Panc1 (cell line): ENCODE measurements at places on chromosomes 4 and X. TPM values are rescaled to one million over a fixed set of nuclear protein-coding genes. Genes with fewer than 3 reads are reported as not detected.

Gene IL9R
- 0.46 TPM for total RNA-seq

GRCh38 chr4:128060121-128060698, 902 bp upstream of the LARP1B start:
- DNase-seq = no peak
- no peaks in the 10 kb centered on the region for H3K36me3 ChIP-seq
- peak overlapping the region; percentile 84 for H3K27ac ChIP-seq
- H3K4me1 ChIP-seq = peaks cover 6% of the 10 kb centered on the region; the same call in 1 of the 2 replicates
- H3K27me3 ChIP-seq = no peaks in the 10 kb centered on the region
- peak overlapping the region; percentile 71 for H3K4me3 ChIP-seq

DNA sequence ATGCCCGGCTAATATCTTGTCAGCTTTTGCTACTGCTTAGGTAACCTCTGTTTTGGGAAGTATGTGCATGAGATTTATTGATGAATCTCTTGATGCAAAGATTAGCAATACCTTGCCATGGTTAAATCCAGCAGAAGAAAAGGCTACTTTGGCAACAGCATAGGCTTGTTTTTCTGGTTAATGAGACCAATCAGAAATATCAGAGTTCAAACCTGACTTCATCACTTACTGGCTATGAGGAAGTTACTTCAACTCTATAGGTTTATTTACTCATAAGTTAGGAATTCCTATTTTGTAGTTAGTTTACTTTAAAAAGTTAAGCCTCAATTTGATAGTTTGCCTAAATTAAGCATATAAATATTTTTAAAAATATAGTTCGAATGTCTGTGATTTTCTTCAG, 93.1 kb downstream of the PDLIM5 start:
- no peak overlapping the region for H3K4me3 ChIP-seq
- no peaks in the 10 kb centered on the region for H3K4me1 ChIP-seq
- H3K27ac ChIP-seq = no peak overlapping the region
- no peaks in the 10 kb centered on the region for H3K36me3 ChIP-seq
- H3K27me3 ChIP-seq = no peaks in the 10 kb centered on the region

Gene CCDC158
- 0.28 TPM for total RNA-seq

- no peak overlapping the region for H3K27ac ChIP-seq
- H3K4me3 ChIP-seq = no peak overlapping the region
- no peak for DNase-seq
- no peaks in the 10 kb centered on the region for H3K27me3 ChIP-seq
Observed at GRCh38 chr4:106269711-106270110, 46.3 kb downstream of the TBCK start.

GRCh38 chr4:2255501-2256155, 6.3 kb downstream of the MXD4 start:
- no peak overlapping the region for H3K4me3 ChIP-seq
- H3K27me3 ChIP-seq = no peaks in the 10 kb centered on the region
- H3K36me3 ChIP-seq = no peaks in the 10 kb centered on the region
- no peak for DNase-seq
- no peaks in the 10 kb centered on the region; the same call in 1 of the 2 replicates for H3K4me1 ChIP-seq

DNA sequence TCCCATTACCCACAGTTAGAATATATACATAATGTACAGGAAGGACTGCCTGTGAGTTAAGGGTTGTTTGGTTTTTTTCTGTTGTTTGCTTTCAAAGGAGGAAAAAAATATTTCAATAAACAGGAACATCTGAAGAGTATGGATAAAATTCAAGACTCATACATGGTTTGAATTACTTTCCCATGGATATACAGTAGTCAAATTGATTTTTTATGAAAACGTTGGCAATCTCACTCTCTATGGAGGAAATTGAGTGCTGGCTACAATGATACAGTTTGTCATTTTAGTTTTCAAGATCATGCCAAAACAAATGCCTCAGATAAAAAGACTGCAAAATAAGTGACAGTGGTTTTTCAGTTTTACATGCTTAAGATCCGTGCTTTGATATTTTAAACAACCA, 116.6 kb downstream of the SH3RF1 start:
- no peaks in the 10 kb centered on the region for H3K27me3 ChIP-seq
- no peak overlapping the region for H3K4me3 ChIP-seq
- H3K4me1 ChIP-seq = no peaks in the 10 kb centered on the region
- H3K36me3 ChIP-seq = no peaks in the 10 kb centered on the region
- H3K27ac ChIP-seq = no peak overlapping the region

- DNase-seq = no peak
- no peaks in the 10 kb centered on the region; the same call in 1 of the 2 replicates for H3K27me3 ChIP-seq
- H3K36me3 ChIP-seq = no peaks in the 10 kb centered on the region
- H3K4me1 ChIP-seq = no peaks in the 10 kb centered on the region
- no peak overlapping the region for H3K27ac ChIP-seq
Observed at GRCh38 chr4:141180991-141181761, 39.5 kb upstream of the ZNF330 start.

DNA sequence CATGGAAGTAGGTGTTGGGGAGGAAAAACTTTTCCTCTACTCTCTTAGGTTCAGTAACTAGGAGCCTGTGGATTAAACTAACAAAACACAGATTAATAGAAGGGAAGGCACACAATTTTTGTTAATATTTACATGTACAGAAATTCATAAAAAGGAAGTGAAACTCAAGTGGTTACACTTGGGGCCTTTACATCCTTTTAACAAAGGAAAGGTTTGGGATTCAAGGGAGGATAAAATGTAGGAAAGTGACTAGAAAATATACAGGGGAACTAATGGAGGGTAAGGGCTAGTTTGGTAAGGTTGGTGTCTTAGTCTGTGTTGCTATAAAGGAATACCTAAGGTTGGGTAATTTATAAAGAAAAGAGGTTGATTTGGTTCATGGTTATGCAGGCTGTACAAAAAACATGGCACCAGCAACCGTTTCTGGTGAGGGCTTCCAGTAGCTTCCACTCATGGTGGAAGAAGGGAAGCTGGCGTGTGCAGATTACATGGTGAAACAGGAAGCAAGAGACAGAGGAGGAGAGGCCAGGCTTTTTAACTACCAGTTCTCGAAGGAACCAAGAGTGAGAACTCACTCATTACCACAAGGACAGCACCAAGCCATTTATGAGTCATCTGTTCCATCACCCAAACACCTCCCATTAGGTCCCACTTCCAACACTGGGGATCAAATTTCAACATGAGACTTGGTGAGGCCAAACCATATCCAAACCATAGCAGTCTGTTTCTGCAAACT, 124.4 kb downstream of the CHRDL1 start:
- H3K27ac ChIP-seq = no peak overlapping the region
- no peaks in the 10 kb centered on the region for H3K27me3 ChIP-seq
- H3K36me3 ChIP-seq = no peaks in the 10 kb centered on the region
- H3K4me1 ChIP-seq = no peaks in the 10 kb centered on the region

GRCh38 chrX:71910986-71911730, 513 bp downstream of the NHSL2 start:
- H3K27ac ChIP-seq = no peak overlapping the region
- no peaks in the 10 kb centered on the region for H3K4me1 ChIP-seq
- H3K4me3 ChIP-seq = peak overlapping the region; percentile 29

Gene FOXR2
- not detected for total RNA-seq

DNA sequence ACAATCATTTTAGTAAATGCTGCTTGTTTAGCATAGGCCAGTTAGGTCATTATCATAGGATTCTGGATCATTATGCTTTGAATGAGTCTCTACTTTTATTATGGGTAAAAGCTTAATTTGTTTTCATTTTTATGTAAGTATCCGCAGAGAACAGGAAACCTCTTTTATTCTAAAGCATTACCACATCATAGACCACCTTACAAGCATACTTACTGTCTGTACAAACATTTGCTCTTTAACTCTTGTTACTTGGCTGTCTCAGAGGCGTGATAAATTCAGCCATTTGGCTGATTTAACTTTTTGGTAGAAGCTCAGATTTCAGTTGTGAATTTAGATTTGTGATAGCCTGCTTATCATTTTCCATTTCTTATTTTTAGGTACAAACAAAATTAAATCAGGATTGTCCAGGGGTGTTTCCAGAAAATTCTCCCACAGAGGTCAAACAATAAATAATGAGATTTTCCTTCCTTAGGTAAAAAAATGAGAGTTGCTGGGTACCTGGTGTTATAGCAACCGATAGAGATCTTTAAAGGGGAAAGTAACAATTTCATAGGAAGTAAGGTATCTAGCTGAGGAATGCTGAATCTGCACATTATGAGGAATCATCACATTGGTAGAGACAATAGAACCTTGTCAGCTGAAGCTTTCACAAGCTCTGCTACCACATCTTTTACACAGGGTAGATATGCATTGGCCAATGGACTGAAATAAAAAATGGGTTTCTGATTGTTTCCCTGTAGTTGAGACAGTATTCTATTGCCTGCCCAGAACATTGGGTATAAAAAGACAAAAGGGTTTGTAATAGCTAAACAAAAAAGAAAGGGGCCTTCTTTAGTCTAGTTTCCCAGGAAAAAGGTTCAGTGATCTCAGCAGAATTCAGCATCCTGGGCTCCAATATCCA, 62.5 kb downstream of the NDNF start:
- no peaks in the 10 kb centered on the region for H3K27me3 ChIP-seq
- DNase-seq = no peak
- no peak overlapping the region for H3K4me3 ChIP-seq
- H3K27ac ChIP-seq = no peak overlapping the region
- no peaks in the 10 kb centered on the region for H3K4me1 ChIP-seq

DNA sequence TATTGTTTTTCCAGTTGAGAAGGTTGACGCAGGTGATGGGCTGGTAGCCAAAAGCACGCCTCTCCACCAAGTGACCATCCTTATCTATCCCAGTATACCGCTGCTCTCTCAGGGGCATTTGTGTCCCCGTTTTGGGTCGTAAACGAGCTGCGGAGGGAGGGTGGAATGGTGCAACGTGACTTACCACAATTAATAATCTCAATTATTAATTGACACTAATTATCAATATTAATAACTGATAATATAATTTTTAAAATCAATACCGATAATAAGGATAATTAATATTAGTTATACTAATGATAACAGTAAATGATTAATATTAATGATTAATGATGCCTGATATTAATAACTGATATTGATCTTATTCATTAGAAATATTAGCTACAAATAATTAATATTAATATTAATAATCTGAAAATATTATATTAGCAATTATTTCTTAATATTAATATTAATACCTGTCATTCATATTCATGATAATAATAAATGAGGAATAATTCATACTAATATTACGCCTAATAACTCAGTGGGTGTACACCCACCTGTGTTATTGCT, 56.1 kb downstream of the OTOP1 start:
- H3K27ac ChIP-seq = no peak overlapping the region
- H3K4me3 ChIP-seq = no peak overlapping the region
- H3K27me3 ChIP-seq = peaks cover 3% of the 10 kb centered on the region
- H3K4me1 ChIP-seq = no peaks in the 10 kb centered on the region

DNA sequence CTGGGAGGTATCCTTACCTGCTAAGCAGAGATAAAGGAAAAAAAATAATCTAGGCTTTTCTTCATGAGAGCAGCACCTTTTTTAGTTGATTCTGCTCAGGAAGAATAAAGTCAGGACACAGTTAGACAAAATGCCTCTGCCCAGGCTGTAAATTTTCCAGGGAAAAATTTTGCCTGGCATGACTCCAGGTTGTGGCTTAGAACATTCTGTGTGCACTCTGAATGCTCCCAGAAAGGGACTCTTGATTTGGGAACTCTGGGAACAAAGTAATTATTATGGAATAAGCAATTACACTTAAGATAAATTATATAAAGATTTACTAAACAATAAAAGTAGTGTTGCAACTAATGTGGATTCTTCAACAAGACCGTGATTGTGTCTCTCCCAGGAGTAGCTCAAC, 826.2 kb upstream of the TENM3 start:
- H3K4me3 ChIP-seq = no peak overlapping the region
- H3K36me3 ChIP-seq = no peaks in the 10 kb centered on the region
- H3K27ac ChIP-seq = no peak overlapping the region
- no peaks in the 10 kb centered on the region for H3K27me3 ChIP-seq

DNA sequence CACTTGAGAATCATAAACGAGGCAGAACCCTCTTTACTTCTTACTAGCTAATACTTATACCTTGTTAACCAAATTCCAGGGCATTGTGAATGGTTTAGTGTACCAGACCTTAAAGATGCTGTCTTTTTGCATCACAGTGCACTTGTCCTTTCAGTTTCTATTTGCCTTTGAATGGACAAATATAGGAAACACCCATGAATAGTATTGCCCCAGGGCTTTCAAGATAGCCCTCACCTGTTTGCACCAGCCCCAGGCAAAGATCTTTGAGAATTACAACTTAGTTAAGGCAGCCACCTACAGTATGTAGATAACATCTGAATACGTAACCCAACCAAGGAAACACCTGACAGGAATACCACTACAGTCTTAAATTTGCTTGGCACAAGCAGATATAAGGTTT, 60.8 kb upstream of the CT45A1 start:
- no peaks in the 10 kb centered on the region for H3K36me3 ChIP-seq
- DNase-seq = no peak
- H3K27me3 ChIP-seq = peaks cover 11% of the 10 kb centered on the region
- no peaks in the 10 kb centered on the region; the same call in 1 of the 2 replicates for H3K4me1 ChIP-seq
- H3K4me3 ChIP-seq = no peak overlapping the region

DNA sequence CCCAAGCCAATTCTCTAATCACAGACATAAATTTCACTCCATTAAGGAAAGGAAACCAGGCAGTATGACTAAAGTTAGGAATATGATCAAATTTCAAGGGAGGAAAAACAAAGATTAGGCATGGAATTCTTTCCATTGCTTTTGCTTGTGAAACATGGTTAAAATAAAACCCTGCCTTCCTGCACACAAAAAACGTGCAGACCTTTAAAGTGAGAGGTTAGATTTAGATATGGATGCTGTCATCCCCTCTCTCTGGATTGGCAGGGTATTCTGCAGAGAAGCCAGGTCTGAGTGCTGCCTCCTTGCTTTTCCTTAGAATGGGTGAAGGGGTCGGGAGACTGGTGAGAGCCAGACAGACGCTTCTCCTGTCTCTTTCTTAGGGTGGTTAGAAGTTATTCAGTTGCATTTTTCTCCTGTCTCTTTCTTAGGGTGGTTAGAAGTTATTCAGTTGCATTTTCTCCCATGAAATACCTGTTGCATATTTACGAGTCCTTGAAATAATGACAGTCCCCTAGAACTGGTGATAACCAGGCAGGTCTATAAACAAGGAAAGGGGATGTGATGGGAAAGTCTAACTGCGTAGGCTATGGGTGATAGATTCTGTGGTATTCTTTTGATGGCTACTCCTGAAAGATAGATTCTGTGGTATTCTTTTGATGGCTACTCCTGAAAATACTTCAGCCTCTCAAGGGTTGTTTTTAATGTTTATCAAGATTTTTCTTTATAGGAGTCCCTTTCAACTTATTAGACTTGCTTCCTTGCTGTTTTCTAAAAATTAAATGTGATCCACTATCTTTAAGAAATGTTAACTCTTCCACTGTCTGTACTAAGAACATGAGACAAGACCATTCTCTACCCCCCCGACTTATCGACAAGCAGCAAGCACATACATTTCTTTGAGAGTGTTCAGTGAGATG, 163.6 kb downstream of the SPRY1 start:
- H3K4me1 ChIP-seq = peaks cover 22% of the 10 kb centered on the region
- H3K27ac ChIP-seq = peak overlapping the region; percentile 96
- no peaks in the 10 kb centered on the region for H3K27me3 ChIP-seq
- H3K4me3 ChIP-seq = no peak overlapping the region

Gene CXCL8
- total RNA-seq = 0.82 TPM

GRCh38 chrX:13825178-13825762, 8.4 kb upstream of the GPM6B start:
- H3K4me1 ChIP-seq = no peaks in the 10 kb centered on the region
- no peaks in the 10 kb centered on the region for H3K36me3 ChIP-seq
- H3K27me3 ChIP-seq = no peaks in the 10 kb centered on the region
- DNase-seq = no peak
- H3K27ac ChIP-seq = no peak overlapping the region

Gene RBM10
- 47.1 TPM for total RNA-seq

Gene ARSJ
- total RNA-seq = 43.9 TPM

GRCh38 chrX:72003811-72004750, 93.4 kb downstream of the NHSL2 start:
- no peaks in the 10 kb centered on the region for H3K4me1 ChIP-seq
- H3K4me3 ChIP-seq = no peak overlapping the region
- H3K36me3 ChIP-seq = no peaks in the 10 kb centered on the region

- no peaks in the 10 kb centered on the region for H3K36me3 ChIP-seq
- DNase-seq = no peak
- no peak overlapping the region for H3K27ac ChIP-seq
- no peak overlapping the region for H3K4me3 ChIP-seq
Observed at GRCh38 chrX:46279925-46280313, 265.3 kb downstream of the ZNF674 start.
